ENCODE measurements at places on chromosomes 6 and 20. TPM values are rescaled to one million over a fixed set of nuclear protein-coding genes. Genes with fewer than 3 reads are reported as not detected.

DNA sequence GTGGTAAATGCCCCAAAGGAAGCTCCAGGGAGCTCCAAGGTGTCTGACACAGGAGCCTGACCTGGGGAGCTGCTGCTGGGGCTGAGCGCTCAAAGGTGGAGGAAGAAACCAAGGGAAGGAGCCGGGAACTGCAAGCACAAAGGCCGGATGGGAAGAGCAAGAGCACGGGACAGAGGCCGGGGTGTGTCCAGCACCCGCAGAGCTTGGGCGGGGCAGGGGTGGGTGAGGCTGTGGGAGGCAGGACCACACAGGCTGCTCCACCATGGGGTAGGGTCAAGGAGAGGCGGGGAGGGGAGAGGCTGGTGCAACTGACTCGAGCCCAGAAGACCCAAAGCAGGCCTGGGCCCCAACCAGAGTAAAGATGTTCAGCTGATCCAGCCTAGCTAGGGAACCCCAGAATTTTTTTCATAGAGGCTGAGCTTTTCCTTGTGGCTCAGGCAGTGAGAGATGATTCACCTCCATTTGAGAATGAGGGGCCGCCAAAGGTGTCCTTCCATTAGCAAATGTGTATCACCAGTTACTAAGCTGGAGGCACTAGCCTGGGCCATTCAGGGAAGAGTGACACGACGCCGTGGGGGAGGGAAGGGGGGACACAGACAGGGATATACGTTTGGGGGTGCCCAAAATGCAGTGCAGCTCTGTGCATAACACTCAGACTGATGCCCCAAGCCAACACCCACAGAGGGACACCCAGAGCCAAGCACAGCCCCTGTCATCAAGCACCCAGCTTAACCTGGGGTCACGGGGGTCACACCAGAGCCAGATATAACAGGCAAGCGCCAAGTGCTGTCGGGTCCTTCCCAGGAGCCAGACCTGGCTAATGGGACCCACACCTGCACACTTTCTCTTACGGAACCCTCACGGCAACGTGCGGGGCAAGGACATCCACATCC lies 21.3 kb upstream of the TLDC2 start:
- H3K4me1 ChIP-seq = peaks cover 41% of the 10 kb centered on the region
- no peaks in the 10 kb centered on the region for H3K36me3 ChIP-seq
- no peaks in the 10 kb centered on the region for H3K27me3 ChIP-seq
- H3K27ac ChIP-seq = no peak overlapping the region
- DNase-seq = no peak

- peaks cover 18% of the 10 kb centered on the region for H3K4me1 ChIP-seq
- H3K4me3 ChIP-seq = no peak overlapping the region
These were observed 2.8 kb upstream of the NUP153 start for GRCh38 chr6:17709476-17709875.

DNA sequence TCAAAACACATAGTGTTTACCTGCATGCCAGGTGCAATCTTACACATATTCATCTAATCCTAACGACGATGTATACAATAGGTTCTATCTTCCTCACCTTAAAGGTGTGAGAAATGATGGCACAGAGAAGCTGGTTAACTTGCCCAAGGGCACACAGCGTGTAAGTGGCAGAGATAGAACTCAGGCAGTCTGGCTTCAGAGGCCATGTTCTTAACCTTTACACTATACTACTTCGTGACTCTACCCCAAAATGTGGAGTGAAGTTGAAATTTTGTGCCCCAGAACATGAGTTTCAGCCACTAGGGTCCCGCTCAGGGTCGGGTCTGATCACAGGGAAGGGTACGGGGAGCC lies 584 bp downstream of the VPS52 start:
- H3K4me1 ChIP-seq = peaks cover 48% of the 10 kb centered on the region
- H3K36me3 ChIP-seq = peaks cover 24% of the 10 kb centered on the region
- peak overlapping the region; percentile 94 for H3K4me3 ChIP-seq
- DNase-seq = no peak

DNA sequence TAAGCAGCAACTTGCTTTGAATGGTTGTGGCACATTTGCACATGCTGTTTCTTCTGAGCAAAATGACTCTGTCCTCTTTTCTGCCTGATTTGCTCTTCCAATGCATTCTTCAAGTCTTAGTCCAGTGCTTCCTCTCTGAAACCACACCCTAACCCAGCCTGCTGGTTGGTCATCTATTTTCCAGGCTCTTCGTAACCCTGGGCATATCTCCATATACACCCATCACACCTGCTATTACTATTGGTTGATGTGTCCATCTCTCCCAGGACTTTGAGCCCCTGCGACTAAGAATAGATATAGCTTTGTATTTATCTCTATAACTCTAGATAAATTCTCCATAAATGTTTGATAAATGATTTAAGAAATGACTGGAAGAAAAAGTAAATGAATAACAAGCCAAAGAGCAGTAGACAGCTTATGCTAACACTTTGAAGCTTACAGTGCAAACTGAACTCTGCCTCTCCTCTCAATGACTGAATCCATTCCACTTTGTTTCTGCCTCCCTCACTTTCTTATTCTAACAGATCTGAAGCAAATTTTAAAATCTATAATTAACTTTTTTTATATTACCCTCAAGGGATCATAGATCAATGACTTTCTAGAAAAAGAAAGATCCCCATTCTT lies 59.7 kb upstream of the NT5E start:
- no peak overlapping the region for H3K4me3 ChIP-seq
- H3K36me3 ChIP-seq = no peaks in the 10 kb centered on the region
- no peak overlapping the region for H3K27ac ChIP-seq

GRCh38 chr20:43914311-43915210 lies at the start of gene TOX2:
Gene TOX2 (plus strand): TSS chr20:43914852. CDS start chr20:43914892, 40 bp downstream.
- H3K4me1 ChIP-seq = peaks cover 18% of the 10 kb centered on the region
- no peak within 1 kb of the TSS for H3K27ac ChIP-seq
- H3K36me3 ChIP-seq = no peaks in the 10 kb centered on the region
- peaks cover 5% of the 10 kb centered on the region for H3K27me3 ChIP-seq
- DNase-seq = peak; percentile 48

GRCh38 chr6:137685798-137686375 lies 181.2 kb upstream of the TNFAIP3 start:
- H3K4me3 ChIP-seq = no peak overlapping the region
- no peaks in the 10 kb centered on the region for H3K36me3 ChIP-seq
- H3K27me3 ChIP-seq = no peaks in the 10 kb centered on the region
- no peak for DNase-seq

- DNase-seq = no peak
- H3K27me3 ChIP-seq = no peaks in the 10 kb centered on the region
- H3K4me1 ChIP-seq = no peaks in the 10 kb centered on the region
- H3K27ac ChIP-seq = no peak overlapping the region
- H3K36me3 ChIP-seq = no peaks in the 10 kb centered on the region
These were observed 7.3 kb upstream of the MRPS10 start for GRCh38 chr6:42225029-42225339.

GRCh38 chr6:6057442-6058053 lies 50.8 kb upstream of the NRN1 start:
- H3K27ac ChIP-seq = no peak overlapping the region
- H3K4me3 ChIP-seq = no peak overlapping the region
- peak; percentile 72 for DNase-seq
- H3K36me3 ChIP-seq = no peaks in the 10 kb centered on the region
- H3K4me1 ChIP-seq = no peaks in the 10 kb centered on the region
- peaks cover 18% of the 10 kb centered on the region for H3K27me3 ChIP-seq

DNA sequence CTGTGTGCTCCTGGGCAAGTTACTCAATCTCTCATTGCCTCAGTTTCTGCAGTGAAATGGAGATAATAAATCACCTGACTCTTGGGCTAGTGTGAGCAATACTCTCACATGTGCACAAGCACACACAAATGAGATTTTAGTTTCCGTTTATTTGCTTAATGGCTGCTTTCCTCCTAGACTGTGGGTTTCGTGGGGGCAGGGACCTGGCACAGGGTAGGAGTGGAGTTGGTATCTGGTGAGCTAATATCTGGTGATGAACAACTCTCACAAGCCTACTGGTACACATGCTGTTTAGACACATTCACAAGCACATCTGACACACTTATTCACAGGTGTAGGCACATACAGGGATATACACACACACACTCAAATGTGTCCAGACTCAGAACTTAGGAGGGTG lies 73.8 kb downstream of the TOX2 start:
- H3K4me1 ChIP-seq = no peaks in the 10 kb centered on the region
- H3K4me3 ChIP-seq = no peak overlapping the region
- H3K27ac ChIP-seq = no peak overlapping the region

DNA sequence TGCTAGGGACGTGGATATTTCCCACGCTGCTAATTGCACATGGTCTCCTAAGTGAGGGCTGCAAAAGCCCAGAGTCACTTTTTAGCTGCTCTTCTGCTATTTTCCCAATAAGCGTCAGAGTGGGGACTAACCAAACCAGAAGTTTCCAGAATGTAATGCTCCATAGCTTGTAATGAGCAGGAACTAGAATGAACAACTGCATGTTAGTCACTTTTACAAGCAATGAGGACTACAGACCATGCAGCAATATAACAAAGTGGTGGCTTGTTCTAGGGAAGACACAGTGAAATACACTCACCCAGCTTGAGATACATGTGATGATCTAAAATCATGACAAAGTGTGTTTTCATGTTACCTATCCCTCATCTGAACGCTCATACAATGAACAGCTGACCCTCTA lies 314.1 kb upstream of the SGK1 start:
- no peak for DNase-seq
- peaks cover 20% of the 10 kb centered on the region for H3K4me1 ChIP-seq

GRCh38 chr20:62891111-62891510 lies 29.5 kb upstream of the TCFL5 start:
- H3K27ac ChIP-seq = no peak overlapping the region
- no peak overlapping the region for H3K4me3 ChIP-seq
- peaks cover 5% of the 10 kb centered on the region for H3K36me3 ChIP-seq
- H3K4me1 ChIP-seq = no peaks in the 10 kb centered on the region

GRCh38 chr6:161921602-161922395 lies 647.9 kb upstream of the AGPAT4 start:
- H3K27me3 ChIP-seq = no peaks in the 10 kb centered on the region
- H3K4me3 ChIP-seq = no peak overlapping the region
- DNase-seq = no peak

DNA sequence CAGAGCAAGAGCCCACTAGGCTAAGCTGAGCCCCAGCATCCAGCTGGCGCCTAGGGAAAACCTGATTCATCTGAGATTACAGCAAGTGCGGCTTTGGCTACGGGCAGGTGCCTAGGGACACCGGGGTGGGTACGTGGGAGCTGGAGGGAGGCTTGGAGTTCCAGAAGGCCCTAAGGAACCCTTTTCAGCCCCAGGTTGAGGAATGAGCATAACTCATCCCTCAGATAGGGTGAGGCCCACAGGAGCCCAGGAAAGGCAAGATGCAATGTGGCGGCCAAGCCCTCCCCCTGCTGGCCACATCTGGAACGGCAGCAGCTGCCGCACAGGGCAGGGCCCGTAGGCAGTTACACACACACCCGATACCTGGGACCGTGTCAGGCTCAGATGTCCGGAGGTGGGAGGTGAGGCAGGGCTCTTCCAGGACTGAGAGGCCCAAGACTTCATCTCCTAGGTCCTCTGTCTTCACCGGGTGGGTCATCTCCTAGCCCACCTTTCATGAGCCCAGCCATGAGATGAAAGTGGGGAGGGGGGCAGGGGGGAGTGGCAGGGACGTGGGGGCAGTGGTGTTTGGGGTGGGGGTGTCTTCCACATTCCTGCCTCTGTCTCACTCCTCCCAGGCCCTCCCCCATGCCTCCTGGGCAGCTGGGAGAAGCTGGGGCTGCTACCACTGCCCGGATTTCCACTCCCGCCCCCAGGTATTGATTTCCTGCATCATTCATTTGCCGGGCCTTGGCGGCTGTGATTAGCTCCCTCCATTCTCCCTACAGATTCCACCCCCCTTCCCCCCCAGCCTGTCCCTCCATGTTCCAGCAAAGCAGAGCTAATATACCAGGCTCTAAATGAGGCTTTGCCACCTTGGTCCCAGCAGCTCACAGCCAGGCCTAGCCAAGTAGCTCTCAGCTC lies 5.5 kb downstream of the MDGA1 start:
- DNase-seq = peak; percentile 84
- H3K27me3 ChIP-seq = peaks cover 34% of the 10 kb centered on the region

DNA sequence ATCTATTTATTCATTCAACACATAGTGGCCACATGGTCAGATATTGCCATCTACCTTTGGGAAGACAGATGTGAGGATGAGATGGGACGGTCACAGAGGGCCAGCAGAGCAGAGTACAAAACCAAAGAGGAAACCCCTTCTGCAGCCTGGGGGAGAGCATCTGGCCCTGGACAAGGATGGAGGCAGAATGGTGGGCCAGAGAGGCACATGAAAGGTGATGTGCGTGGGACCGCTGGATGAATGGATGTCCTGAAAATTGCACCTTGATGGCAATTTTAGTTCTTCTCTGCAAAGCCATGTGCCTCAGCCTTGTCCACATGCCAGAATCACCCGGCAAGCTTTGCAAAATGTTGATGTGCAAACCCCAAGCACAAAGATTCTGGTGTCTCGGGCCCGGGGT lies 77.4 kb upstream of the CD93 start:
- H3K4me3 ChIP-seq = no peak overlapping the region
- no peaks in the 10 kb centered on the region for H3K36me3 ChIP-seq
- no peak overlapping the region for H3K27ac ChIP-seq
- no peaks in the 10 kb centered on the region for H3K4me1 ChIP-seq
- H3K27me3 ChIP-seq = no peaks in the 10 kb centered on the region

DNA sequence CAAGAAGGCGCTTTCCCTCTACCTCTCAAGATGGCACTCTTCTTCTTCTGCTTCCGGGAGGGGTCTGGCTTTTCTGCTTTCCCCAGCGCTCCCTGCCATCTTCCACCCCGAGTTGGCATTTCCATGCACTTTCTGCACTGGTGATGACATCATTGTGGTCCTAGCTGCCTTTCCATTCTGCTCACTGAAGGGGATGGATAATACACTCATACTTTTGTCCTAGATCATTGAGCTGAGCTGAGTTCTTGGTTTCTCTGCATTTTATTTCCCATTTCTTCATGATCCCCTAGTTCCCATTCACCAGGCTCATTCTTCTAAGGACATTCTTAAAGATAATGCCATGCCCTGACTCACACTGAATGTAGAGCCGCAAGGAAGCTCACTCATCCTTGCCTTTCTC lies 96.7 kb downstream of the EDN1 start:
- no peaks in the 10 kb centered on the region for H3K4me1 ChIP-seq
- DNase-seq = no peak
- H3K27ac ChIP-seq = no peak overlapping the region
- no peak overlapping the region for H3K4me3 ChIP-seq
- H3K36me3 ChIP-seq = no peaks in the 10 kb centered on the region

DNA sequence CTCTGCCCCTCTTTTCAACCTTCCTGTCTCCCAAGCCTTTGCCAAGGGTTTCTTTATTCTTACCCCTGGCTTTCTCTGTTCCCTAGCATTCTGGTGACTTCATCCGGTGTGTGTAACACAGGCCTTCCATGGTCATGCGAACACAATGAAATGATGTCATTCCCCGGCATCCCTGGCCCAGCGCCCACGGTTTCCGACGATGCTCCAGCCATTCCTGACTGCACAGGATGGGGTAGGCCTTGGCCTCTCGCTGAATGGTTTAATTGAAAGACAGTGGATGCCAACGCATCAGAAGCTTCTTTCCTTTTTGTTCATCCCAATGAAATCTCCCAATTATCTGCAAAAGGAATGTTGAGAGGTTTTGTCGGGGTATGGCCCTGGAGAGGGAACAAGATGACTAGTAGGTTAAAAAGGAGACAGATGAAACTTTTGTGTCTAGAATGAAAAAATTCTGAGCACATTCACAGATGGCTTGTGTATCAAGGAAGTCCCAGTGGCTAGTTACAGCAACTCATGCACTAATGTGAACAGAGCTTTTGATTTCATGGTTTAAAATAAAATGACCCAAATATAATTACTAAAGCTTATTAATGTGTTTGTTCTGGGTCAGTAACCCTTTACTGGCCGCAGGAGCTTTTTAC lies 655.0 kb downstream of the QKI start:
- H3K4me3 ChIP-seq = no peak overlapping the region
- no peaks in the 10 kb centered on the region for H3K4me1 ChIP-seq
- no peaks in the 10 kb centered on the region for H3K27me3 ChIP-seq
- H3K36me3 ChIP-seq = no peaks in the 10 kb centered on the region

The OR2J3 gene
- polyA plus RNA-seq = not detected

The NKAIN4 gene
- not detected for polyA plus RNA-seq

The BPI gene
- polyA plus RNA-seq = 0.13 TPM
